ENCODE measurements at places on chromosomes 3 and 15.

DNA sequence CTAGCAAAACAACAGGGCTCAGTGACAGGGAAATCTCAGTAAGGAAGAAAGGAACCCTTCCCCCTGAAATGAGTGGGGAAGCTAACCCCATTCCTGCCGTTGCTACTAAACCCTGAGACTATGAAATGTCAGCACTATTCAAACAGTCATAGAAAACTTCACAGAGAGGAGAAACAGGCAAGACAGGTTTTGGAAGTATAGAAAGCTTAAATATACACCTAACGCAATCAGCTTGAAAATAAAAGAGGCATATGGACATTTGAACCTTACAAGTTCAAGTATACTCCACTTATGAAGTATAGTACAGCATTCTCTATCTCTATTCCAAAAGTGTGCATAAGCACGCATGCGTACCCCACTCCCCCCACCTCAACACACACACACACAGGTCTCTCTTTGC lies 17.6 kb upstream of the FRMD4B start:
- no peak for DNase-seq

GRCh38 chr3:196670339-196670738 lies 30.8 kb downstream of the NRROS start:
- no peak for DNase-seq

DNA sequence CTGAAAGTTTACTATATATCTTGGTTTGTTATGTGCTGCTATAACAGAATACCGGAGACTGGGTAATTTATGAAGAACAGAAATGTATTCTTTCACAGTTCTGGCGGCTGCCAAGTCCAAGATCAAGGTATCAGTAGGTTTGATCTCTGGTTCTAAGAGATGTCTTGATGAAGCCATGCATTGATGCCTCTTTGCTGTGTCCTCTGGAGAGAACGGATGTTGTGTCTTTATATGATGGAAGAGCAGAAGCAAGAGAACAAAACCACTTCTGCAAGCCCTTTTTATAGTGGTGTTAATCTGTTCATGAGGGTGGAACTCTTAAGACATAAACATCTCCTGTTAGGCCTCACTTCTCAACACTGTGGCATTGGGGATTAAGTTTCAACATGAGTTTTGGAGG lies 62.7 kb downstream of the TCF12 start:
- no peak for DNase-seq

GRCh38 chr15:29690765-29691475 lies 131.3 kb downstream of the TJP1 start:
- DNase-seq, result no peak

DNA sequence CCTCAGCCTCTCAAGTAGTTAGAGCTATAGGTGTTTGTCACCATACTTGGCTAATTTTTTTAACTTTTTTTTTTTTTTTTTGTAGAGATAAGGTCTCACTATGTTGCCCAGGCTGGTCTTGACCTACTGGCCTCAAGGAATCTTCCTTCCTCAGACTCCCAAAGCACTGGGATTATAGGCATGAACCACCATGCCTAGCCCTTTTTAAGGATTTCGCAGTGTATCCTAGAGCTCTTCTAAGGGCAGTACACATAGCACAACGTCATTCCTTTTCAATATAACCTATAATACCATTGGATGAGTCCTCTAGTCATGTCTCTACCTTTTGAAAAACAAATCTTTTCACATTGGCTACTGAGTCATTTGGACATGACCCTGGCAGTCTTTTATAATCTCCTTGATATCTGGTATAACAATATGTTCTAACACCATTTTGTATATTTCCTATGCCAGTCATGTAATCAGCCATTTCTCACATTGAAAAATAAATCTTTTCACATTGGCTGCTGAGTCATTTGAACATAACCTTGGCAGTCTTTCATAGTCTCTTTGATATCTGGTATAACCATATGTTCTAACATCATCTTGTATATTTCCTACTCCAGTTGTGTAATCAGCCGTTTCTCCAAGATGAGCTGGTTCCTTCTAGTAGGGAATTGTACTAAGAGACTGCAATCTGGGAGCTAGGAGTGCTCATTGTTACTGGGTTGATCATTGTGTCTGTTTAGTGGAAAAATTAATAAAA lies 944.7 kb downstream of the MCTP2 start:
- no peak for DNase-seq

- DNase-seq, result no peak
Observed at GRCh38 chr3:24963762-24964625, 464.1 kb upstream of the RARB start.
